ENCODE measurements at places on chromosomes 4 and X.

GRCh38 chrX:13374364-13374763, 54.5 kb upstream of the ATXN3L start:
- no peak for DNase-seq

- DNase-seq, result no peak
These were observed 19.4 kb downstream of the LYAR start for GRCh38 chr4:4270529-4270928.

GRCh38 chr4:161010227-161010626, 1153.6 kb downstream of the FSTL5 start:
- DNase-seq, result no peak

GRCh38 chr4:130486186-130486585, 1390.2 kb downstream of the C4orf33 start:
- no peak for DNase-seq

DNA sequence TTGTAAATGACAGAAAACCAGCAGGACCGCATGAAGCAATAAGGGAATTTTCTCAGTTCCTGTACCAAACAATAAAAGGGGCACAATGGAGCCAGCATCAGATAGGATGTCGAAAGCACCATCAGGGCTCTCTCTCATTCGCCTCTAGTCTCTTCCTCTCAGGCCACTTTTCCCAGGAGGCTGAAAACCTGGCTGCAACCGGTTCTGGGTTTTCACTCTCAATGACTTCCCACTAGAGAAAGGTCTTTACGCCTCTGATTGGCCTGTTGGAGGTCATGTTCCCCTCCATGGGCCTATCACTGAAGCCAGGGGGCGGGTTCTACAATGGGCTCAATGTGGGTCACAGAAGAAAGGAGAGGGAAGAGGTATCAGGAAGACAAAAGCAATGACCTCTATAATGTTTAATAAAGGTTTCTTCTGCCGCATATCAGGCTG, 29.3 kb downstream of the ZNF827 start:
- no peak for DNase-seq

DNA sequence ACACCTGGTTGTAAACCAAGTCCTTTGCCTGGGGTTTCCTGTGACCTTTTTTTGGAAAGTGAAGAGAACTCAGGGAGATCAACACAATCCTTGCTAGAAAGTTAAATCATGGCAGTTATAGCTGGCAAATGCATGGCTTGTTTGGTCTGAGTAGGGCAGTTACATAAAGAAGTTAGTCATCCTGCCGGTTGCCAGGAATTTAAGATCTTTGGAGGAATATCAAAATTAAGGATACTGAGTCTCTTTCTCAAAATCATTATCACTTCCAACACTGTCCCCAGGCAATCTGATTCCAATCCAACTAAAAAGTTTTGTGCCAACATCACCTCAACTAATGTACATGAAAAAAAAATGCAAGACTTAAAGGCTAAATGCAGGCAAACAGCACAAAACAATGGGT, 40.3 kb downstream of the C4orf54 start:
- DNase-seq, result no peak

- DNase-seq, result no peak
These were observed 8.1 kb downstream of the RTL5 start for GRCh38 chrX:72123471-72124185.

DNA sequence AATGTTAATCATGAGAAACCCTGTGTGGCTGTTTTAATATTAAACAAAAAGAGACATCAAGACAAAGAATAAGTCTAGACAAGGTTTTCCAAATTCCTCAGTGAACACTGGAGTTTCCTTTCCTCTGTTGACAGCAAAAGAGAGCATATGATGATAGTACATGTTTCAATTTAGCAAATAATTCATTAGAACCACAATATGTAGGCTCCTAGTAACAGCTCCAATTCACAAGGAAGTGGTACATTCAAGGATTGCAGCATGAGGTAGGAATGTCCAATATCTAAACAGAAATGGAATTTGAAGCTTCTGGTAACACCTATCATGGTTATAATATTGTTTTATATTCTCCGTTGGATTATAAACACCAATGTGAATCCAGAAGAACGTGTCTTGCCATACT, 203.8 kb upstream of the TECRL start:
- DNase-seq, result no peak

DNA sequence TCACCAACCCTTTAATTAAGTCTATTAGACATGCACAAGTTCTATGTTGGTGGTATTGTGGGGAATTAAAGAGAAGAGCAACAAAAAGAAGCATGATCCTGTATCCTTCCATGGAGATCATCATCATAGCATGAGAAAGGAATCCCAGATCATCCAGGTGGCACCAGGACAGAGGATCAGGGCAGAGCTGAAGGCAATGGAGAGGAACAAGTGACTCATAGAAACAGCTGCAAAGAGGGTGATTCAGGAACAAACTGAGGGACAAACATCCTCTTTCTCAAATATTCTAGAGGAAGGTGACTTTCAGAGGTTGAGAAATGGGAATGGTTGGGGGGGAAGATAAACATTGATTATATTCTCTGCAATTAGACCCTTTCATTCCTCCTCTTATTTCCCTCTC, 105.5 kb upstream of the OTUD4 start:
- no peak for DNase-seq

- DNase-seq, result no peak
These were observed 3.9 kb upstream of the ELF4 start for GRCh38 chrX:130114141-130114588.

DNA sequence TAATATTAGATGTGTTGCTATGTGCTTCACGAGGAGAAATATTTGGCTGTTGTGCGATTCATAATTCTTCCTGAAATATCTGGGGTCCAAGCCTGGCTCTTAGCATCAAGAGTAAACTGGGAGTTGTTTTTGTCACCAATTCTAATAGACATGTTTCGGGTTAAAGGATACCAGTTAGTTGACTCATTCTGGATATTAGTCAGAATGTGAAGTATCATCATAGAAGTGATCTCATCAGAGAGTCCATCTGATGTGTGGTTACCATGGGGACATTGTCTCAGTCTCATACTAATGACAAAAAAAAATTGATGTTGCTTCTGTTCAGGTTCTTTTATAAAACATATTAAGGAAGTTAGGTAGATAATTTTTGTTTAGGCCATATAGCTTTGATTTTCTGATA, 57.2 kb upstream of the MTMR1 start:
- no peak for DNase-seq

- DNase-seq, result no peak
These were observed 40.9 kb upstream of the EOLA2 start for GRCh38 chrX:149979126-149979644.

DNA sequence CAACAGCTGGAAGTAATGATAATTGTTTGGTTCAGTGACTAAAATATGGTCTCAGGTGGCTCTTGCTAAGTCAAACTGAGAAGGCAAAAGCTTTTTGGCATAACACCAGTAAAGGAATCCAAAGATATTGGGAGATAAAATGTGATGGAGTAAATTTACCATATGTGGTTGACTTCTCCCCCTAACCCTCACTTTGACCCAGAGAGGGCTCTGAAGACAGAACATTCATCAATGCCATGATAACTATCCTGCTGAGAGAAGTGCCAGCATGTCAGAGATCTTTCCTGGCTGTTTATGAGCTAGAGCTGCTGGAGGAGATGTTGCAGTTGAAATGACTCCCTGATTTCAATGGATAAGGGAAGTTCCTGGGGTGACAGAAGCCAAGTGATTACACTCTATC, 213.4 kb downstream of the SPCS3 start:
- no peak for DNase-seq

DNA sequence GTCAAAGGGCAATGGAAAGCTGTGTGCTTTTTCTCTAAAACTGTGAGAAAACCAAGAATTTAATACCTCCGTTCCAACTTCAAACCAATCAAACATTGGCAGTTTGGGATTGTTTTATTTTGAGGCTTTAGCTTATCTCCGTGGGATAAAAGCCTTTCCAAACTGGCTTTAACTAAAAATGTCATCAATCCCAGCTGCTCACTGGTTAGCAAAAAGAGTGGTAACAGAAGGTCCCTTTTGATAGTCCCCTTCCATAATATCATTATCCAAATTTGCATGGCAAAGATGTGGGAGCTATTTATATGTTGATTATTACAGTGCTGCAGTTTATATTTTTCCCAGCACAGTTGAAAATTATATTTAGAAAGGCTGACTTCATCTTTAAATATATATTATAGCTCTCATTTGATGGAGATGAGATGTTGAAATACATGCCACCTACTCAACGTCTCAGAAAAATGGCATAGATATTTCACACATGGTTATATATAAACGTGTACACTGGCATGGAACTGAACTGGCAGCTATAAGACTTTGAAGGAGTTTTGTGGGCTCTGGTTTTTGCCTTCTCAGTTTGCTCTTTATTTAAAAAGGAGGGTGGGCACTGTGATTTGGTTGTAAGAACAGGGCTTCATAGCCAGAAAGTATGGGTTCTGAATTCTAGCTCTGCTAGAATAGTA, 707.1 kb upstream of the SLIT2 start:
- no peak for DNase-seq

DNA sequence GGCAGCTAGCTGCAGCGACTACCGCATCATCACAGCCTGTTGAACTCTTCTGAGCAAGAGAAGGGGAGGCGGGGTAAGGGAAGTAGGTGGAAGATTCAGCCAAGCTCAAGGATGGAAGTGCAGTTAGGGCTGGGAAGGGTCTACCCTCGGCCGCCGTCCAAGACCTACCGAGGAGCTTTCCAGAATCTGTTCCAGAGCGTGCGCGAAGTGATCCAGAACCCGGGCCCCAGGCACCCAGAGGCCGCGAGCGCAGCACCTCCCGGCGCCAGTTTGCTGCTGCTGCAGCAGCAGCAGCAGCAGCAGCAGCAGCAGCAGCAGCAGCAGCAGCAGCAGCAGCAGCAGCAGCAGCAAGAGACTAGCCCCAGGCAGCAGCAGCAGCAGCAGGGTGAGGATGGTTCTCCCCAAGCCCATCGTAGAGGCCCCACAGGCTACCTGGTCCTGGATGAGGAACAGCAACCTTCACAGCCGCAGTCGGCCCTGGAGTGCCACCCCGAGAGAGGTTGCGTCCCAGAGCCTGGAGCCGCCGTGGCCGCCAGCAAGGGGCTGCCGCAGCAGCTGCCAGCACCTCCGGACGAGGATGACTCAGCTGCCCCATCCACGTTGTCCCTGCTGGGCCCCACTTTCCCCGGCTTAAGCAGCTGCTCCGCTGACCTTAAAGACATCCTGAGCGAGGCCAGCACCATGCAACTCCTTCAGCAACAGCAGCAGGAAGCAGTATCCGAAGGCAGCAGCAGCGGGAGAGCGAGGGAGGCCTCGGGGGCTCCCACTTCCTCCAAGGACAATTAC, 1.4 kb downstream of the AR start:
- no peak for DNase-seq

GRCh38 chrX:132375941-132376340, 112.9 kb downstream of the MBNL3 start:
- DNase-seq, result no peak

GRCh38 chr4:44326741-44327140, 121.9 kb downstream of the KCTD8 start:
- DNase-seq, result no peak

DNA sequence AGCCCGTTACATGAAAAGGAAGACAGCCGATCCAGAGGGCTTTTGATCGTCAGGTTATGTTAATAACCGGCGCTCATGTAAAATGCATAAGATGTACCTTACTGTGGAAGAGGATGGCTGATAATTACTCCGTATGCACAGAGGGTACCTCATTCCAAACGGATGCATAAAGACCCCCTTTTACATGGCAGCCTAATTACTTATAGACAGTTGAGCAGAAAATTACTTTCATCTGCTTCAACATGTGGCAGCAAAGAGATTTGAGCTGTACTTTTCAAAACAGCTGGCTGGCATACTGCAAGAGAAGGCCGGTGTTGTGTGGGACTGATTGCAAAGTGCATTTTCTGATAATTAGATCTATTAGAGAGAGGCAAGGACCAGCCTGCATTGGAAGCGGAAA, 103.4 kb downstream of the SHOX start:
- DNase-seq, result no peak

DNA sequence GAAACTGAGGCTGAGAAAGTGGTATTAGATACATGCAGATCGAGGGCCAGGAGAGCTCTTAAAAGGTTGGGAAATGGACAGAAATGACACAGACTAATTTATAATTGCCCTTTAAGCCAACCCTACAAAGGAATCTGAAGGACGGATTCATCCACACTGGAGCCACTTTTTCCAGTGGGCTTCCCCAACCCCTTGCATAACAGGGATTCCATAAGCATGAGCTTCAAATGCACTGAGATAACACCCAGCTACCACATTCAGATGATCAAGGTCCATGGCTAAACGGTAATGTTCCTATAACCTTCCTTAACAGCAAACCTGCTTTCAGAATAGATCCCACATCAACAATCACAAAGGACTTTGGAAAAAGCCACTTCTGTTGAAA, 34.2 kb downstream of the PLAC1 start:
- DNase-seq, result no peak

DNA sequence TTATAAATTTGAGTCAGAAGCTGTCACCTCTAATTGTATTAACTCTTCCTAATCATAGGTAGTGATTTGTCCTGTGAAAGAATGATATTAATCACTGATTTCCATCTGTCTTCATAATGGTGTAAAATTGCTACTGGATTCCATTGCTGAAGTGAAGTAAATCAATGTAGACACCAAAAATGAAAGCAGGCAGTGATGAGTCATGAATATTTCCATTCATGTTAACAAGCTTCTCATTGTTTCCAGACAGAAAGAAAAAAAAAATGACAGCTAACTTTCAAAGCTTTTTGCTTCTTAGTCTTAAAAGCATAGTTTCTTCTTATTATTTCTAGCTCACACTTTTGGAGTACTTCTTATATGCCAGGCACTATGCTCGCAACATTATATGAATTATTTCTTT, 21.5 kb downstream of the FAM114A1 start:
- no peak for DNase-seq

- DNase-seq, result peak; percentile 56
These were observed 64.1 kb downstream of the RLIM start for GRCh38 chrX:74550295-74550802.

DNA sequence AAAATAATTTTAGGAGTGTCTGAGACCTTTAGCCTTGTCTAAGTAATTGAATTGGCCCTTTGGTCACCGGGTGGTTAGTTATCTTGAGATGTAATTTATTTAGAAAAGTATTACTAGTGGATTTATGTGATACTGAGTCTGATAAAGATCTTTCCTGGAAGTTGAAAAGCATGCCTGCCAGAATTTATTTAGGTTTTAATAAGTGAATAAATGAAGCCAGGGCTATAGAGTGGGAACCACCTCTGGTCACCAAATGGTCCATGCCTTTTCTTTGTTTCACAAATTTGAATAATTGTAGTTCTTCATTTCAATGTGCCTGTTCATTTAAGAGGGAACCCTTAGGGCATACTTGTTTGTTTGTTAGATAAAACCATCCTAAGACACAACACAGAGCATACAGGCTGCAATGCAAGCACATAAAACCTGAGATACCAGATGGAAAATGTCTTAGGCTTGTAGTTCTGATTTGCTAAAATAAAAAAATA, 627.8 kb downstream of the ADGRL3 start:
- no peak for DNase-seq

- no peak for DNase-seq
These were observed 36.0 kb downstream of the CXCL8 start for GRCh38 chr4:73776321-73776729.

GRCh38 chr4:38804654-38805295, at the start of gene TLR1:
TLR1 (minus strand) TSS chr4:38804791; CDS start chr4:38798831, 5,960 bp downstream.
- DNase-seq, result no peak

- DNase-seq, result no peak
These were observed 72.0 kb downstream of the TSPAN5 start for GRCh38 chr4:98586291-98586961.

- DNase-seq, result no peak
These were observed 916 bp downstream of the MXRA5 start for GRCh38 chrX:3345281-3346191.

GRCh38 chr4:4394644-4395043, 7.7 kb downstream of the NSG1 start:
- DNase-seq, result no peak

- no peak for DNase-seq
These were observed 2.2 kb upstream of the PLXNB3 start for GRCh38 chrX:153761863-153762262.

All from NCI-H1436 treated with DMSO at 0.1 percent for 48 hours (cell line).